ENCODE measurements at places on chromosomes 12 and 14.

GRCh38 chr14:68885226-68886108 lies 92.6 kb upstream of the ZFP36L1 start:
- DNase-seq, result no peak

- DNase-seq, result no peak
These were observed 47.7 kb downstream of the CYP46A1 start for GRCh38 chr14:99731547-99732435.

DNA sequence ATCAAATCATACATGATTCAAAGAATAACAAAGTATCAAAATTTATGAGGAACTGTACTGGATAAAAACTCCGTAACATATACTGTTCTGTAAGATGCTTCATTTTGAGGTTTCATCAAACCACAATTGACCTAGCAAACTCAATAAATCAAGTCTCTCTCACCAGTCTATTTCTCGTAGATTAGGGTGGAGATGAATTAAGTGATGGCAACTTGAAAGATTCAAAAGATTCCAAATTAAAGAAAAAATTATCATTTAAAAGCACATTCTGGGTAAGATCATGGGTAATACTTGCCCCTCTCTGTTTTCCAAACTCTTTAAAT lies 74.4 kb downstream of the PAPLN start:
- no peak for DNase-seq

DNA sequence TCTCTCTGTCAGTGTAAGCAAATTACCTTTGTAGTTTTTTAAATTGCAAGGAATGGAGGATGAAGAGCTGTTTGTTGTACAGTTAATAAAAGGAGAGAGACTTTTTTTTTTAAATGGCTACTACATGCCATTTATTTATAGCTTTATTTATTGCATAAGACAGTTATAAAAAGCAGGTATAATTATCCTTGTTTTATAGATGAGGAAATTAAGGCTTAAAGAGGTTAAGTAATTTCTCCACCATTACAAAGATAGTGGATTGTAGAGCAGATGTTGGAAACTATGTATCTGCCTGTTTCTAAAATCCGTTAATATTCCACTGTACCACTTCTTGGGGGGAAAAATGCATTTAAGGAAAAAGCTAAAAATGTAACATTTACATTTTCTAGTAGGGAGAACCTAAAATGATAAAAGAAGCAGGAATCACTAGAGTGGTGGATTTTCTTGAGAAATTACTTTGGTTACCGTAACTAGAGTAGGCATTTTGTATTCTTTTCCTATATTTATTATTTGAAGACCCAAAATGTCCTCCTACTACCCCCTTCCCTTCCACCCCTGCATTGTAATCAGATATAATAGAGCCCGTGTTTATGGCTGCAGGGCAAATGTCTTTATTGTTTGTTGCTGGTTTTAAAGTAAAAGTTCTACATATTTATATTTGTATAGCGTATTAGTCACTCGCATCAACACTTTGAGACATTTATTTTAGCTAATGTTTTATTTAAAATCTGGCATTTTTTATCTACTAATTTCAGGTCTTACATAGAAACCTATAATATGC lies 2.3 kb downstream of the SNAPC1 start:
- DNase-seq, result no peak

GRCh38 chr14:45140661-45141187 lies 5.0 kb downstream of the FANCM start:
- DNase-seq, result no peak

GRCh38 chr14:89978656-89979055 lies 22.9 kb downstream of the TDP1 start:
- no peak for DNase-seq

DNA sequence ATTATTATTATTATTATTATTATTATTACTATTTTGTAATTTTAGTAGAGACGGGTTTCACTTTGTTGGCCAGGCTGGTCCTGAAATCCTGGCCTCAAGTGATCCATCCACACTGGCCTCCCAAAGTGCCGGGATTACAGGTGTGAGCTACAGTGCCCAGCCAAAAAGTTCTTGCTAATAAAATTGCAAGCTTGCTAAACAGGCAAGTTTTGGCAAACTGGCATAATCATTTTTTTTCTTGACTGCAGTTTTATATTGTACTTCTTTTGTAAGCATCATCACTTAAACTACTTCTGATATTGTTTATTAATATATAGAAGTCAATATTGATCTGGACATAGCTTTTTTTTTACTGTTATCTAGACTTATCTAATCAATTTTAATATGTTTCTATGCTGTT lies 536.4 kb downstream of the LRFN5 start:
- DNase-seq, result no peak

GRCh38 chr12:3019005-3019680 lies 58.0 kb upstream of the TSPAN9 start:
- no peak for DNase-seq

GRCh38 chr14:87002776-87003175 lies 990.2 kb downstream of the GALC start:
- DNase-seq, result no peak

- DNase-seq, result no peak
These were observed 102.7 kb downstream of the DACT1 start for GRCh38 chr14:58740379-58740935.

- DNase-seq, result no peak
These were observed 1.3 kb downstream of the DTX1 start for GRCh38 chr12:113057565-113058485.

- DNase-seq, result no peak
These were observed 15.9 kb downstream of the CFAP251 start for GRCh38 chr12:121934309-121934664.

- DNase-seq, result no peak
These were observed 174.9 kb downstream of the PIK3C2G start for GRCh38 chr12:18436170-18436569.

DNA sequence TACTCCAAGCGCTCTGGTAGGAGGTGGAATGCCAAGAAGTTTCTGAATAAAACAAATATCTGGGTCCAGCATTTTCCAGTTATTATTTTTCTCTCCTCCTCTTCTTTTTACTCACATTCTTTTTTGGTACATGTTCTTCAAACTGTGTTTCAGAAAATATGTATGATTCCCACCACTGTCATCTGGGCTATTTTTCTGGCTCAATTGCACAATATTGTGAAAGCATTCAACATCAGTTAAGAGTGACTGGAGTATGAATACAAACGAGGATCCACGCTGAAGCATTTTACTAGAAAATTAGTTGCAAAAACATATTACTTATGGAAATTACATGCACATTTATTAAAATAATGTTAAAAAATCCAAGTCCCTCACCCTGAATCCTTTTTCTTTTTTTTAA lies 61.5 kb downstream of the KCNMB4 start:
- DNase-seq, result no peak

- no peak for DNase-seq
These were observed 129.8 kb downstream of the TBX5 start for GRCh38 chr12:114275932-114276785.

DNA sequence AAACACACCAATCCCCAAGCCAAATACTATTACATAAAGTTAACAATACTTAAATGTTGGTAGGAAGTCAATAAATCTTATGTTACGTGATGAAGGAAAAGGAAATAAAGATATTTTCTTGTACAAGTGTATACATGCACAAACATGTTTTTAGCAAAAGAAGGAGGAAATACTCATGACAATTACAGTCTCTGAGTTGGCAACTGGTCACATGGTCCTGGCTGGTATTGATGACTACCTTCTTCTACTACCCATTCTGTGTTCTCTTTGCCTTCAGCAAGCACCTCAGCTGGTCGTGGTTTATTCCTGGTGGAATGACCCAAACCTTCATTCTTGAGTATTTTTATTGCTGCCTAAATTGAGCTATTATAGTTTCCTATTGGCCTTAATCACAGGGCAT lies 84.8 kb downstream of the PLBD1 start:
- DNase-seq, result no peak

DNA sequence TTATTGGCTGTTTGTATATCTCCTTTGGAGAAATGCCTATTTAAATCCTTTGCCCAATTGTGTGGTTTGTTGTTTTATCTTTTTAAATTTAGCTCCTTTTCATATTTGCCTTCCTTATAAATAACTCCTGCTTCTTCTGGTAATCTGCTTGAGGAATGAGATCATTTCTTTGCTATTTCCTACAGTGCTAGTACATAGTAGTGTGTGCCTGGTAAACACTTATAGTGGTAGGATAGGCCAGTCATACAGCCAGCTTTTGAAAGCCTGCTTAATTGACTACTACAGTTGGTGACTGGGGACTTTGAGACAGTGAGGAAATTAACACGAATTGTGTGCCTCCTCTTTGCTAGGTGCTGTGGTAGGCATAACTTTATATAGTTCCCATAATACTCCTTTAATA lies 68.7 kb downstream of the BORCS5 start:
- DNase-seq, result no peak

GRCh38 chr12:76329159-76329558 lies 19.1 kb downstream of the BBS10 start:
- no peak for DNase-seq

GRCh38 chr14:89489761-89490437 lies 72.9 kb upstream of the FOXN3 start:
- no peak for DNase-seq

GRCh38 chr14:56280843-56281242 lies 162.6 kb downstream of the PELI2 start:
- no peak for DNase-seq

DNA sequence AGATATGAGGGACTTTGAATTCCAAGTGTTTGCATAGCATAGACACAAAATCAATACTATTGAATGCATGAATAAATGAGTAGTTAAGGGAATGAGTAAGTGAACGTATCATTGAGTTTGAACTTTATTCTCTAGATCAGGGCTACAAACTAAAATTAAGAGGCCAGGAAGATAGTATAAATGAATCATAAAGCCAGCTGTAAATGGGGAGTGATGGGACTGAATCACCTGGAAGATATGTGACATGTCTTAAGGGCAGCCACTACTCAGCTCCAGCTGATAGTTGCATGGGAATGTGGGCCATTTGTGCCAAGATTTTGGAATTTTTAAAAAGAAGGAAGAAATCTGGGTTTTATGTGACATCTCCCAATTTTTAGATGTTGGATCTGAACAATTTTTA lies 229.9 kb downstream of the AKAP6 start:
- DNase-seq, result no peak

DNA sequence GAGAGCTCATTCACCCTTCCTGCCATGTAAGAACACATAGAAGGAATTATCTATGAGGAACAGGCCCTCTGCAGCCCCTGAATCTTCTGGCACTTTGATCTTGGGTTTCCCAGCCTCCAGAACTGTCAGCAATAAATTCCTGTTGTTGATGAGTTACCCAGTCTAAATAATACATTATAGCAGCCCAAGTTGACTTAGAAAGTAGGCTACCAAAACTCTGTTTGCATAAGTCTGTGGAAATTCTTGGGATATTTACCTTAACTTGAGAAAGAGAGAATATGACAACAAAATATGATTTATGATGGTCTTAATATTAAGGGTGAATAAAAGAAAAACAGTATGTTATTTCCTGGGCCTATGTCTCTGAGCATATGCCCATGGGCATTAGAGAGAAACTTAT lies 433.0 kb upstream of the LMO3 start:
- no peak for DNase-seq

DNA sequence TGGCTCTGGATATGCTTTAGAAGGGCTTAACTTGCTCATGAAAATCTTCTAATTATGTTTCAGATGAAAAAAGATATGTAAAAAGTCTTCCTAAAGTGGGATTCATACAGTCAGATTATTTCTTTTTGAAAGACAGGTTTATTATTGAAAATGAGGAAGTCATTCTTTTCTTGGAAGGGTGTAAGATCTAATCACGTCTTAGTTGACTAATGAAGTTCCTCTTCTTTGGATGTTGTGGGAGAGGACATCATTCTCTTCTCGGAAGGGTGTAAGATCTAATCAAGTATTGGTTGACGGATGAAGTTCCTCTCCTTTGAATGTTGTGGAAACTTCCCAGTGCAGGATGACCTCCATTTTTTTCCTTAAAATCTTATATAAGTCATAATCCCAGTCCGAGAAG lies 74.9 kb downstream of the ALG10 start:
- no peak for DNase-seq

DNA sequence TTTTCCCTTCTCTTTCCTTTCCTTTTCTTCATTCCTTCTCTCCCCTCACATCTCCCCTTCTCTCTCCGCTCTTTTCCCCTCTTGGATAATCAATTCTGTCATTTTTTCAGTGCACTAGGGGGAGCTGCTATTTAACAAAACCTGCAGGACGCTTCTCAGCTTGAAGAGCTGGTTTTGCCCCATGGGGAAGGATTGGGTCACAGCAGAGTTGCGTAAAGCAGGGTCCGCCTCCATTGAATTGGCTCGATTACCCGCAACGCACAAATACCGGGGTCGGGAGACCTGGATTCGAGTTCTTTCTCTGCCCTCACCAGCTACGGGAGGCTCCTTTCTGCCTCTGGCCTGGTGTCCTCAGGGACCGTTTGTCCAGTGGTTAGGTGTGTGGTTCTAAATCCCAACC lies 42.1 kb upstream of the CHGA start:
- no peak for DNase-seq

- peak; percentile 73 for DNase-seq
These were observed 13.1 kb downstream of the ASIC1 start for GRCh38 chr12:50070314-50071060.

GRCh38 chr14:64762044-64763034 lies 58.1 kb downstream of the PLEKHG3 start:
- DNase-seq, result peak; percentile 44

DNA sequence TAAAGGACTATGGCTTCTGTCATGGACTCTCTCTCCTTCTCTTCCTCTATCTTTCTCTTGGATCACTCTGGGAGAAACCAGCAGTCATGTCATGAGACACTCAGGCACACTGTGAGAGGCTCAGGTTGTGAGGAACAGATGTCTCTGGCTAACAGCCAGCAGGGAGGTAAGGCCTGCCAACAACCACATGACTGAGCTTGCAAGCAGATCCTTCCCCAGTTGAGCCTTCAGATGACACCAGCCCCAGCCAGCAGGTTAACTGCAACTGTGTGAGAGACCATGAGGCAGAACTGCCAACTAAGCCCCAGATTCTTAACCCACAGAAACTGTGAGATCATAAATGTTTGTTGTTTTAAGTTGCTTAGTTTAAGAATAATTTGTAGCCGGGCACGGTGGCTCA lies 90.6 kb downstream of the VCPKMT start:
- DNase-seq, result no peak

GRCh38 chr12:104823985-104824461 lies 134.1 kb downstream of the SLC41A2 start:
- DNase-seq, result no peak

- DNase-seq, result no peak
These were observed 30.0 kb upstream of the DUSP6 start for GRCh38 chr12:89382328-89382727.

DNA sequence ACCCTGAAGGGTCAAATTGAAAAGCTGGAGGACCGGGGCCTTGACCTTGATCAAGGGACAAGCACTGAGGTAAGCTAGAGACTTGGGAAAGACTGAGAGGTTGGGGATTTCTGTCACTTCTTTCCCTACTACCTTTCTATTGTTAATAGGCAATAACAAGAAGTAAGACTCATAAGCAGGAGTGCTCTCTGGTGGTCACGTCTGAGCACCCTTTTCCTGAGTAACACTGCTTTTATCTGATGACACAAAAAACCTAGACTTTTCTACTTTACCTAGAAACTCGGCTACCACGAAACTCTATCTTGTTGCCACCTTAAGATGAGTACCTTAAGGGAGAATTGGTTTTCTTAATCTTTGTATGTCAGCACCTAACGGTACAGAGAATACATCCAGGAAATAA lies 35.5 kb upstream of the PPFIBP1 start:
- DNase-seq, result no peak
